Urinary bladder (tissue), 4 donors: ENCODE measurements at places on chromosomes 7 and 10. TPM values are rescaled to one million over a fixed set of nuclear protein-coding genes. Genes with fewer than 3 reads are reported as not detected.

Gene PPP1R17
- total RNA-seq = not detected

DNA sequence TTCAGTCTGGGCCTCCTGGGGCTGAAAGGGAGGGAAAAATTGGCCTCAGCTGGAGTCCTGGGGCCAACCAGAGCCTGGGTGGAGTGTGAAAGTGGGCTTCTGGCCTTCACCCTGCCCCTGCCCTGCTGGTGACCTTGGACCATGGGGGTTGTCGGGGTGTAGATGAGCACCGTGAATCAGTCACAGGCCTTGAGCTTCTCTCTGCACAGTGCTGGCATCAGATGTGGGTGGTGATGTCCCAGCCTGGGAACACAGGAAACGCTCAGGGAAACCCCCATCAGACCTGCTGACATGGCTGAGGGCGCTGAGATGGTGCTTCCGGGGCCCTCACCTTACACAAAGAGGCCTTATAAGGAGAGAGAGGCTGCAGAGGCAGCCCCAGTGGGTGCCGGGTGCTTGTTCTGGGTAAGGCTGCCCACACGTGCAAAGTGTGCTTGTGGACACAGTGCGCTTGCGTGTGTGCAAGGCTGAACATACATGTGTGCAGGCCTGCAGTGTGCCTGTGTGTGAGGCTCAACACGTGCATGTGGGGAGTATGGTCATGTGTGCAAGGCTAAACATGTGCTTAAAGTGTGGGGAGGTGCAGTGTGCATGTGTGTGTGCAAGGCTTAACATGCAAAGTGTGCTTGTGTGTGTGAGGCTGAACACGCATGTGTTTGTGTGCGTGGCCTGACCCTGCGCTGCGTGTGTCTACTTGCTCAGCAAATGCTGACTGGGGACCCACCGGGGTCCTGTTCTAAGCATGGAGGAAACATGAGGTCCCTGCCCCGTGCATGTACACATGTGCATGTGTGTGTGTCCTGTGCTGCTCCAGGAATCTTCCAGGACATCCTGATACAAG, 6.5 kb downstream of the ARPC1B start:
- DNase-seq = no peak

DNA sequence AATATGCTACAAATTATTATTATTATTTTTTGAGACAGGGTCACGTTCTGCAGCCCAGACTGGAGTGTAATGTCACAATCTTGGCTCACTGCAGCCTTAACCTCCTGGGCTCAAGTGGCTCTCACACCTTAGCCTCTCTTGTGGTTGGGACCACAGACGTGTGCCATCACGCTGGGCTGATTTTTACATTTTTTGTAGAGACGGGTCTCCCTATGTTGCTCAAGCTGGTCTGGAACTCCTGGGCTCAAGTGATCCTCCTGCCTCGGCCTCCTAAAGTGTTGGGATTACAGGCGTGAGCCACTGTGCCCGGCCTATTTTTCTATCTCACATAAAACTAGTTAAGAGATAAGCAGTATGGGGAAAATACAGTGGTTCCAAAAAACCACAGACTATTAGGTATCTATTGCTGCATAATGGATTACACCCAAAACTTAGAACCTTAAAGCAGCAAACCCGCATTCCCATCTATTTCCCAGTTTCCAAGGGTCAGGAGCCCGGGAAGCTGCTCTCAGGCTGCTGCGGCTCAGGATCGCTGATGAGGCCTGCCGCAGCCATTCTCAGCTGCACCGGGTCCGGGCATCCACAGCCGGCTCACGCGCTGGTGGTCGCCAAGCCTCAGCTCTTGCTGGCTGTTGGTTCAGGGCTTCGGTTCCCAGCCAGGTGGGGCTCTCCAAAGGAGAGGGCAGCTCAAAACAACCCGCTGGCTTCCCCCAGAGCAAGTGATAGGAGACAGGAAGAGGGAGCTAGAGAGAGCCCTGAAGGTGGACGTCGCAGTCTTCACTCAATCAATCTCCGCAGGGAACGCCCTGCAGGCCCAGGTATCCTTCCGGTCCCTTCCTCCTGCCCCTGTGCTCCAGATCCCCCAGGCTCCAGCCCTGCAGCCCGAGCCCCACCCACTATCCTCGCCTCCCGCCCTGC, 128.2 kb downstream of the UBE2H start:
- no peak for DNase-seq

DNA sequence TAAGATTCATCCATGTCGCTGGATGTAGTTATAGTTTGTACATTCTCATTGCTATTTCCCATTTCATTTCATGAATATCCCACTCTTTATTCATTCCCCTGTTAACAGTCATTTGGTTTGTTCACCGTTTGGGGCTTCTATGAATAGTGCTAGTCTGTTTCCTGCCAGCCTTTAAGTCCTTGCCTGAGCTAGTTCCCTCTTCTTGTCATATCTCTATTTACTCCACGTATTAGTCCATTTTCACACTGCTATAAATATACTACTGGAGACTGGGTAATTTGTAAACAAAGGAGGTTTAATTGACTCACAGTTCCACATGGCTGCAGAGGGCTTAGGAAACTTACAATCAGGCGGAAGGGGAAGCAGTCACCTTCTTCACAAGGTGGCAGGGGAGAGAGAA, 56.2 kb downstream of the PLCE1 start:
- DNase-seq = no peak

DNA sequence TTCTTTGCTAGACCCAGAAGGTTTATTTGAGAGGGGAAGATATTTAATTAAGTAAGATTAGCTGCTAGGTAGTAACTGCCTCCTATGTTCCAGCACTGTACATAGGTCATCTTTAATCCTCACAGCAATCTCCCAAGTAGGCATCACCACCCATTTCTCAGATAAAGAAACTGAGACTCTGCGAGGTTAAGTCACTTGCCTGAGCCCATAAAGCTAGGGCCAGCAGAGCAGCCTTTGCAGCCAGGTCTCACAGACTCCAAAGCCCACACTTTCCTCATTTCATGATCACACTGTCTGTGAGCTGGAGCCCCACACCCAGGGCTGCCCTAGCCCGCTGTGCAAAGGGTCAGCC, 20.6 kb downstream of the CALML3 start:
- no peak for DNase-seq

DNA sequence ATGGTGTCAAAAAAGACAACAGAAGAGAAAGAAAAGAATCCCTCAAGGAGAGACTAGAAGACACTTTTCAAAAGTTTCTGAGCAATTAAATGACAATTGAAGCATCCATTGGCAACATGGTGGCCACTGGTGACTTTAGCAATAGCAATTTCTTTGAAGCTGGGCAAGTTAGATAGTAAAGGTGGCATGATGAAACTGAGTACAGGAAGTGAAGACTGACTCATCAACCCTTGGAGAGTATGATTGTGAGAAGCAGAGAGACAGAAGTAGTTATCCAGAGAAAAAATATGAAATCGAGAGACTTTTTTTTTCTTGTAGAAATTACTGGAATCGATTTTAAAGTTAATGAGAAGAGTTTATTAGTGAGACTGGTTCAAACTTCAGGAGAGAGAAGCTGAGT, 52.5 kb downstream of the DGKB start:
- DNase-seq = no peak

Gene VDAC2
- 127 TPM for total RNA-seq

- DNase-seq = no peak
Observed at GRCh38 chr10:6114805-6115341, 26.0 kb downstream of the RBM17 start.

DNA sequence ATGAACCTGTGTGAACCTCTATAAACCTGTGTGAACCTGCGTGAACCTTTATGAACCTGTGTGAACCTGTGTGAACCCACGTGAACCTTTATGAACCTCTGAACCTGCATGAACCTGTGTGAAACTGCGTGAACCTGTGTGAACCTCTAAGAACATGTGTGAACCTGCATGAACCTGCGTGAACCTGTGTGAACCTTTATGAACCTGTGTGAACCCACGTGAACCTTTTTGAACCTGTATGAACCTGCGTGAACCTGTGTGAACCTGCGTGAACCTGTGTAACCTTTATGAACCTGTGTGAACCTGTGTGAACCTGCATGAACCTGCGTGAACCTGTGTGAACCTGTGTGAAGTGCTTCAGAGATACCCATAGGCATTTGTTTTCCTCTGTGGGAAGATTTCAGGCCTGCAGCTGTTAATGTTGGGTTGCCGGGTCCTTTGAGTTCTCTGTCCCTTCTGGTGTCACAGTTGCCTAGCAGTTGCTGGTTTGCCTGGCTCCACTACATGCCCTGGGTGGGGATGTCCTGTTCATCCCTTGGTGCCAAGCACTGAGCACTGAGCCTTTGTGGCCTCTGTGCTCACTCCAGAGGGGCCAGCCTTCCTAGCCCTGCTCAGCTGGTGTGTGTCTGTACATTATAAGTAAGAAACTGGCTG, 97.9 kb downstream of the DOCK1 start:
- no peak for DNase-seq

GRCh38 chr7:44548893-44549292, 7.8 kb upstream of the NPC1L1 start:
- no peak for DNase-seq

Gene CACUL1
- total RNA-seq = 60.3 TPM

DNA sequence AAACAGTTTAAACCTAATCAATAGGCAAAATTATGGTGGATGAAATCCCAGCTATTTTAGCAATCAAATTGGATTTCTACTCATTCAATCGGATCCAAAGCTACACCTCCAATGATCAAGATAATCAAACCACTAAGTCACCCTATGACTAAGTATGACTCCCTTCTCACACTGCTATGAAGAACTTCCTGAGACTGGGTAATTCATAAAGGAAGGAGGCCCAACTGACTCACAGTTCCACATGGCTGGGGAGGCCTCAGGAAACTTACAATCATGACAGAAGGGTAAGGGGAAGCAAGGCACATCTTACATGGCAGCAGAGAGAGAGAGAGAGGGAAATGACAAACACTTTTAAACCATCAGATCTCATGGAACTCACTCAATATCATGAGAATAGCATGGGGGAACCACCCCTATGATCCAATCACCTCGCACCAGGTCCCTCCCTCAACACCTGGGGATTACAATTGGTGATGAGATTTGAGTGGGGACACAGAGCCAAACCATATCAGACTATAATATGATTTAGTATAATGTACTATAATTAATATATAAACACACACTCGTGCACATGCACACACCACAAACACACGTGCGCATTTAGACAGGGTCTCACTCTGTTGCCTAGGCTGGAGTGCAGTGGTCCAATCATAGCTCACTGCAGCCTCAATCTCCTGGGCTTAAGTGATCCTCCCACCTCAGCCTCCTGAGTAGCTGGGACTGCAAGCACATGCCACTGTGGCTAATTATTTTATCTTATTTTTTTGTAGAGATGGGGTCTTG, 213.6 kb upstream of the FOXK1 start:
- DNase-seq = no peak

GRCh38 chr7:139671967-139672366, 105.8 kb downstream of the HIPK2 start:
- DNase-seq = no peak

DNA sequence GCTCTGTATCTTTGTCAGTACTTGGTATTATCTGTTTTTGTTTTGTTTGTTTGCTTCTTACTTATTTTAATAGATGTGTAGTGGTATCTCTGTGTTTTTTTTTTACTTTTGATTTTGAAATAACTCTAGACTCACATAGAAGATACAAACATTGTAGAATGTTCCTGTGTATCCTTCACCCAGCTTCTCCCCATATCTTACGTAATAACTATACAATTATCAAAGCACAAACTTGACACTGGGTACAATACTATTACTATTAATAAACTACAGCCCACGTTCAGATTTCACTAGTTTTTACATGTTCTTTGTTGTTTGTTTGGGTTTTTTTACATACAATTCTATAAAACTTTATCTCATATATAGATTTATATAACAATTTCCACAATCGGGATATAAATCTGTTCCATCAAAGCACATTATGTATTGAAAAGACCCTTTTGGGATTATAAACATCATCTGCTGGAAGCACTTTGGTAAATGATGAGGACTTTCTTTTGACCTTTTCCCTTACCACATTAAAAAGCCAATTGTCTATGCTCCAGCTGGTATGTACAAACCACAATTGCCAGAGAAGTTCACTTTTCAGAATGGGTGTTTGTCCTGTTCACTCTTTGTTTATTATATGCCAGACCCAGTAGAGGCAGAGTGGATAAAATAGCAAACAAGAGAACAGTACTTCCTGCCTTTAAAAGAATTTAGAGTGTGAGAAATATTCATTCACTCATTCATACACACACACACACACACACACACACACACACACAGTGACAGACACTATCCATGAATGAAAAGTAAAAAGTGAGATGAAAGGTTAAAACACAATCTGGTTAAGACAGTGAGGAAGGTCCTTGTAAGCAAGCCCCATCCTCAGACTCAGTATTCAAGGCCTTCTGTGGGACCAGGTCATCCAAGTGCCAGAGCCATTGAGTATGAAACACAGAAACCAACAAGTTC, 113.0 kb downstream of the SGMS1 start:
- DNase-seq = no peak

Gene TMEM229A
- total RNA-seq = 2.0 TPM

DNA sequence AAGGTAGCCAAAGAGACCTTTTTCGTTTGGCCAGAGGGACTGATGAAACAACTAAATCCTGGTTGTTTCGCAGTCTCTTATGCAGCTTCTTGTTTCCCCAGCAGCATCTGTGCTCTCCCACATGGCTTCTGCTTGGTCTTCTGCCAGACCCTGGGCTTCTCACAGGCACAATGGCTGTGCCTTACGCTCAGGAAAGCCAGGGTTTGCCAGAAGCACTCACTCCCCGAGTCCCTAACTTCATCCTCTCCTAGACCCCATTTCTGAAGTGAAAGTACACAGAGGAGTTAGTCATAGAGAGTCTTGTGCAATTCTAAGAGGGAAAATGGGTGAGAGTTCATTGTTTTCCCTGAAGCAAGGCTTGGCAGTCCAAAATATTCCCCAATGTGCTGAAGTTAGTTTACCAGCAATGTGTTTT, 121.7 kb downstream of the EVX1 start:
- DNase-seq = no peak

Gene NKX6-2
- total RNA-seq = not detected

DNA sequence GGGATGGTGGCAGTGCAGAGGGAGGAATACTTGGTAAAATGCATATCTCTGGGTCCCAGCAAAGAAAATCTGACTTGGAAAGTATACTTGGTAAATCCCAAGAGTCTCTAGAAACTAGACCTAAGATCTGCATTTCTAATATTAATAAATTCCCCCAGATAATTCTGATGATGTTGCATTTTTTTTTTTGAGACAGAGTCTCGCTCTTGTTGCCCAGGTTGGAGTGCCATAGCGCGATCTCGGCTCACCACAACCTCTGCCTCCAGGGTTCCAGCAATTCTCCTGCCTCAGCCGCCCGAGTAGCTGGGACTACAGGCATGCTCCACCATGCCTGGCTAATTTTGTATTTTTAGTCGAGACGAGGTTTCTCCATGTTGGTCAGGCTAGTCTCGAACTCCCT, 97.9 kb upstream of the ANK3 start:
- DNase-seq = no peak

Gene NRAP
- 1.5 TPM for total RNA-seq

Gene PNLIP
- not detected for total RNA-seq

Gene TMEM213
- not detected for total RNA-seq

Gene AGAP5
- 8.0 TPM for total RNA-seq

DNA sequence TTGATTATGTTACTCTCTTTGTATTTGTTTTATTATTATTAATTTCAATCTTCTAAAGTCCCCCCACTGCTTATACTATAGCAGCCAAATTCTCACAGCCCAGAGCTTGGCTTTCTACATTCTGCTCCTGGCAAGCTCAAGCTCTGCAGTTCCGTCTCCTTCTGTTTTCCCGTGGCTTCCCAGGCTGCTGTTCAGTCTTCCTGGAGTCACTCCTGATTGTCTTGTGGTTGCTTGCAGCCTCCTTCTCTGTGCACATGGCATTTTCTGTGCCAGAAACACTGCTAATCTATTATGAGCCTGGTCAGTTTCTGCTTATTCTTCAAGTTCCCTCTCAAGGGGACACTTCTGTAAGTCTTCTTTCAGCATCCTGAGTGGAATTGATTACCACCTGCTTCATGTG, 533.7 kb upstream of the IGFBP3 start:
- DNase-seq = no peak

Gene SLC16A12
- 4.2 TPM for total RNA-seq

Gene OPALIN
- not detected for total RNA-seq
